ENCODE measurements at places on chromosomes 3 and 15. TPM values are rescaled to one million over a fixed set of nuclear protein-coding genes. Genes with fewer than 3 reads are reported as not detected.

The ARL8B gene
- total RNA-seq, result 76.5 TPM

The TTLL13 gene
- not detected for total RNA-seq

The CHRM5 gene
- not detected for total RNA-seq

The CIDEC gene
- total RNA-seq, result 0.09 TPM
